Ureter (tissue), 1 donor: ENCODE measurements at places on chromosomes 7 and 10. TPM values are rescaled to one million over a fixed set of nuclear protein-coding genes. Genes with fewer than 3 reads are reported as not detected.
A peak's percentile ranks its signal among the peaks of the same experiment; 100 is the strongest.

GRCh38 chr10:49023752-49024151 is 84.1 kb upstream of the LRRC18 start:
- DNase-seq: no peak

DNA sequence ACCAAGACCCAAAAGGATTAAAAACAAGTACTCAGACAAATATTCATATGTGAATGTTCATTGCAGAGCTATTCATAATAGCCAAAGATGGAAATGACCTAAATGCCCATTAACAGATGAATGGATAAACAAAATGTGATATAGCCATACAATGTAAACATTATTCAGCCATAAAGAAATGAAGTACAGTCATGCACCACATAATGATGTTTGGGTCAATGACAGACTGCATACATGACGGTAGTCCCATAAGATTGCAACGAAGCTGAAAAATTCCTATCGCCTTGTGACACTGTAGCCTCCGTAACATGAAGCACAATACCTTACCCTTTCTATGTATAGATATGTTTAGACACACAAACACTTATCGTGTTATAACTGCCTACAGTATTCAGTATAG is 97.9 kb downstream of the ABLIM1 start:
- no peak for DNase-seq

The SFTPA1 gene
- 0.91 TPM for total RNA-seq

The GNGT1 gene
- total RNA-seq: 0.70 TPM

DNA sequence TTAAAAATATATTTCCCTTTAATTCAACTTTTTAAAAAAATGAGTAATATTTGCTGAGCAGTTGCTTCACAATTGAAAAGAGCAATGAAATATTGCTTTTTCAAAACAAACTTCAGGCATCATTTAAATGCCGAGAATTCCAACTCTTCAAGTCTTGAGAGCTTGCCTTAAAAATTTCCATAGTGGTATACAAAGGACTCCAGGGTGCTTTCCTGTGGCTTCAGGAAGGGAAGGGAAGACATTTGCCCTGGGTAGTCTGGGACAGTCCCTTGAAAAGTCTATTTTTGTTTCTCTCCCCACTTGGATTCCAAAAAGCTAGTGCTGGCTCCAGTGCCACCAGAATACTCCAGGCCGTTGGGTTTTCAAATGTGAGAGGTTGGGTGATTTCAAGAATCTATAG is 71.7 kb downstream of the HYCC1 start:
- DNase-seq: no peak

DNA sequence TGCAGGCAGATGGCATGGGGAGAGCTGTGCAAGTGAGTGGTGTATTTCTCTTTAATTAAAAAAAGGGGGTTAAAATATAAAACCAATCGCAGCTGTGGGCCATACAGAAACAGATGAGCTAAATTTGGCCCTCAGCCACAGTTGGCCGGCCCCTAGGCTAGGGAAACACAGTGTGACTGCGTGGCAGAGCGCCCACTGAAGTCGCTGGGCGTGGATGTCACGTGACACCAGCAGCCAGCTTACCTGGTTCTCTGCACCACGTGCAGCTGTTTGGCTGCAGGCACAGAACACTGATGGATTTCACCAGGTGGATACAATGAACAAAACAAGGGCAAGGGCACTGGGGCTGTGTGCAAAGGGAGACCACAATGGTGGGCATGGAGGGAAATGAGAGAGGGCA is 119.3 kb upstream of the ZNF746 start:
- no peak for DNase-seq

GRCh38 chr10:97713339-97713825 is at the start of gene MARVELD1:
Gene MARVELD1 (plus strand): TSS chr10:97713730. CDS start chr10:97713877, 147 bp downstream.
- peak; percentile 90 for DNase-seq

GRCh38 chr7:2211926-2212325 is 20.8 kb downstream of the MAD1L1 start:
- no peak for DNase-seq

The RARRES2 gene
- total RNA-seq: 91.0 TPM

- DNase-seq: no peak
These were observed 808.7 kb upstream of the AUTS2 start for GRCh38 chr7:68789597-68789996.

GRCh38 chr7:98735801-98736200 is 118.7 kb downstream of the NPTX2 start:
- no peak for DNase-seq

- DNase-seq: no peak
These were observed 481.4 kb downstream of the NEBL start for GRCh38 chr10:20415684-20416083.

GRCh38 chr10:124952123-124952522 is 10.2 kb downstream of the ZRANB1 start:
- no peak for DNase-seq

GRCh38 chr10:50615658-50616057 is 8.1 kb downstream of the SGMS1 start:
- no peak for DNase-seq

DNA sequence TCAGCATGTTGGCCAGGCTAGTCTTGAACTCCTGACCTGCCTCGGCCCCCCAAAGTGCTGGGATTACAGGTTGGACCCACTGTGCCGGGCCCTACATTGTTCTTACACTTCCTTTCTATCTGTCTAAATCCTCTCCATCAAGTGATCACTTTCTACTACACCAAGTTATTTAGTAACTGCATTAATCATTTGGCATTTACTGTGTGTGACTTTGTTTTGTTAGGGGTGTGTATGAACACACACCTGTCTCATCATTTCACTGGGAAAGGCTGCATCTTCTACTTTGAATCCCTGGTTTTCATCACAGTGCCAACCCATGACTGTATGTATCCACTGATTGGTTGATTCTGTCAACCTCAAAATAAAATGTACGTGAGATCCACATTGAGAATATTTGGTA is 23.0 kb upstream of the CCDC71L start:
- DNase-seq: no peak

The PKD2L1 gene
- total RNA-seq: 0.16 TPM

The ANXA8 gene
- 137 TPM for total RNA-seq

The DNAJC12 gene
- total RNA-seq: 1.8 TPM

The TLX1 gene
- not detected for total RNA-seq

- no peak for DNase-seq
These were observed 971 bp downstream of the PRKG1 start for GRCh38 chr10:51075043-51075872.

The UPK3B gene
- 111 TPM for total RNA-seq

- DNase-seq: peak; percentile 71
These were observed 339.0 kb downstream of the RNLS start for GRCh38 chr10:88243836-88244730.

The SPDYE6 gene
- total RNA-seq: not detected

The TUBAL3 gene
- not detected for total RNA-seq

DNA sequence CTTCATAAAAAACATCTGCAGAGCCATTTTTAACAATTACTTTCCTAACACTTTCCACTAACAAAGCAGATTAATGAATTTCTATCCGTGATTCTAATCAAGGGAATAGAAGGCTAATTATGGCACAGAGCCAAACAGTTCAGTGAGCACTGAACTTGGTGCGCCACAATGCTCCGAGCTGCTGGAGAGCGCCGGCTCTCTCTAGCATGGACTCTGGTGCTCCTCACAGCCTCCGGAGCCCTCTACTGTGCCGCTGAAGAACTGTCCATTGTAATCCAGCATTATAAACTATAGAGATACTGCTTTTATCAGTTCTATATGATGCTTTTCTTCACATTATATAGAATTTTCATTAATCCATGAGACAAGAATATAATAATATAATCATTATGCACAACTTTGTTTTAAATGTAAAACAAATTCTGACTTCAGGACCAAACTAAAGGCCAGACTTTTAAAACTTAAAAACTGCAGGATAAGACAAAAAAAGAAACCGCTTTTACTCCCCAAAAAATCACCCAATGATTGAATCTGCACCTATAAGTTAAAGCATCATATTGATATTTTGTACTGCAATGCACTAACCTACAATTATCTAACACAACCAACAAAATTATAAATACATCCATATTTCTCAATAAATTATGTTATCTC is 123.6 kb downstream of the RNF32 start:
- peak; percentile 69 for DNase-seq

DNA sequence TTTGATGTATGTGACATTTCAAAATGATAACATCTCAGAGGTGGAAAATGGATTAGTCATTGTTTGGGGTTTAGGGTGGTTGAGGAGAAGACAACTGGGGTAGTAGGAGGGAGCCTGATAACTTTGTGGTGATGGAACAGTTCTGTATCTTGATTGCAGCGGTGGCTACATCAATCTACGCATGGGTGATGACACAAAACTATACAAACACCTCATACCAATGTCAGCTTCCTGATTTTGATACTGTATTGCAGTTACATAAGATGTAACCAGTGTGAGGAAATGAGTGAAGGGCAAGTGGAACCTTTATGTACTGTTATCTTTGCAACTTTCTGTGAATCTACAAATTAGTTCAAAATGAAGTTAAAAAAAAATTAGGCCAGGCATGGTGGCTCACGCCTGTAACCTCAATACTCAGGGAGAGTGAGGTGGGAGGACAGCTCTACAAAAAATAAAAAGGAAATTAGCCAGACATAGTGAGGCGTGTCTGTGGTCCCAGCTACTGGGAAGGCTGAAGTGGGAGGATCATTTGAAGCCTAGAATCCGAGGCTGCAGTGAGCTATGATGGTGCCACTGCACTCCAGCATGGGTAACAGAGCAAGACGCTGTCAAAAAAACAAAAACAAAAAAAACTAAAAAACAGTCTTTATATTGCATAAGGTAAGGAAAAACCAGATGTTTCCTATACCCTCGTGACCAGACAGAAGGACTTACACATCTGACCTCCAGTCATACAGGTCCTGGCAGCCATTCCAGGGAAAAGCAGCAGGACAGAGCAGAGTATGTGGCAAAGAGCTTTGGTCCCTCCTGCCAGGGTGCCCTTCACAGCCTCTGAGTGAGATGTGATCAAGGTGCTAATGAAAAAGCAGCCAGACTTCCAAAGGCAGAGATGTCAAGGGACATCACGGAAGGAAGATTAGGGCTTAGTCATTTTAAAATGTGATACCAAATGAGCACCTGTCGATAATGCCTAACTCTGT is 50.8 kb downstream of the CYTH3 start:
- DNase-seq: no peak

GRCh38 chr7:126398851-126399529 is 853.8 kb downstream of the GRM8 start:
- DNase-seq: no peak

DNA sequence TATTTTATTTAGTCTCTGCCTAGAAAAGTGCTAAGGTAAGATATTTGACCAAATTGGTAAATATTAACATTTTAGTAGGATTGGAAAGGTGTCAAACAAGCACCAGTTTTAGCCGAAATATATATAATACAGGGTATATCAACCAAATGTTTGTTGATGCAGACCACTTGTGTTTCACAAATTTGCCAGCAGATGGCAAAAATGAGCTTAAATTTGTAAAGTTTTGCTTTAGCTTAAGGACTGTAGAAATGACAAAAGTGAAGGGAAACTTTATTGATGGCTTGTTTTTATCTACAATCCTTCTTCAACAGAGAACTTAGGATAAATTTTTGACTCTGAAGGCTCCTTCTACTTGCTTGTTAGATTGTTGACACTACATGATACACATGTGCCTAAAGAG is 4.8 kb upstream of the POLR1F start:
- DNase-seq: no peak

DNA sequence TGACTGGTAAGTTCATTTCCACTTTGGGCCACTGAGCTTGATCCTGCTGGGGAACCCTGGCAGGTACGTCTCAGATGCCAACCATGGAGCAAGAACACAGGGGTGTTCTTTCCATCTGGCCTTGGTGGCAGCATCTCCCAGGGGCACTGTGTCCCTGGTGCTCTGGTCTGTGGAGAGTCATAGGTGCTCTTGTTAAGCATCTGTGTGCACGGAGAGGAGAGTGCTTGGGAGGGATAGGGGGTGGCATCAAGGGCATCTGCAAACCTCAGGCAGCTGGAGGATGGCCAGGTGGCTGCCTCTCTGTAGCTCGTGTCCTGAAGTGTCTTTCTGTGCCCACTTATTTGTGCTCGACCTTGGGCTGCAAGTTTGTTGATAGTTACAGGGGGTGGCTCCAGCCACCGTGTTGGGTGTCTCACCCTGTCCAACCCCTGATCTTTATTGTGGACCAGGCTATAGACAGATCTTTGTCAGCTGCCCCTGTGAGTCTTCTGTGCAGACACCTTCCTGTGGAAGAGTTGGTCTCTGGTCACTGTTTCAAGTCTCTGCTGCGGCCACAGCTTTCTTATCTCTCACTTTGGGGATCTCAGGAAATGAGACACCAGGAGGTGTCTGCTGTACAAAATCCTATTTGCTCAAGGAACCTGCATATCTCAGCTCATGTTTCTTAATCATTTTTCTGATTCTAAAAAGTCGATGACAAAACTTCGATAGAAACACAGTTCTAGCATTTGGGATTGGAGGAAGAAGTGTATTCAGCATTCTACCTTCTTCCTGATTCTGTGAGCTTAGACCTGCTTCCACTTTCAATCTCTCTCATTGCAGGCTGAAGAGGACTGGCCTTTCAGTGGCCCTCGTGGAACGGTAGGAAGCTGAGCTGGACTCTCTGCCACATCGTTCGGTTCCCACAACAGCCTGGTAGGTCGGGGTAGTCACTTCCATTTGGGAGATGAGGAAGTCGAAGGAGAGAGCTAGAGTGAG is 17.2 kb upstream of the GIMAP8 start:
- DNase-seq: peak; percentile 29

DNA sequence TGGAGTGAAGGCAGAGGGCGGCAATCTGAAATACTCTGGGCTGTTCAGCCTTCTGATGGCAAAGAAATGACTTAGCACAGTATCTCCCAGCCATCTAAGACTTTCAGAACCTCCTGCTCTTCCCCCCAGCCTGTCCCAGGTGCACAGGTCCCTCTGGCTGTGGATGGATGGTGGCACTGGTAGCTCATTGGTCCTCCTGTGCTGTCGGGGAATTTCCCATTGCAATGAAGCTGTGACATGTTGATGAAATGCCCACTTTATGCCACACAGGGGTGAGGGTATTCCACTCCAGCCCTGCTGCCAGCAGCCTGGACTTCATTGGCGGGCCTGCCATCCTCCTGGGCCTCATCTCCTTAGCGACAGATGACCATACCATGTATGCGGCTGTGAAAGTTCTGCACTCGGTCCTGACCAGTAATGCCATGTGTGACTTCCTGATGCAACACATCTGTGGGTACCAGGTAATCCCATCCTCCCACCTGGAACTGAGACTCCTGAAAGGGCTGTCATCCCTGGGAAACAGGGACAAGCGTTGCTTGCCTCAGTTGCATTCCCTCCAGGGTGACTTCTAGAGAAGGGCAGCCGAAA is 105.9 kb downstream of the WDFY4 start:
- DNase-seq: no peak

The FEZF1 gene
- total RNA-seq: not detected

GRCh38 chr7:42493436-42494198 is 256.6 kb upstream of the GLI3 start:
- peak; percentile 84 for DNase-seq

- DNase-seq: no peak
These were observed 541.0 kb upstream of the ADARB2 start for GRCh38 chr10:2278363-2278762.

GRCh38 chr7:4937411-4937810 is 21.6 kb downstream of the MMD2 start:
- DNase-seq: no peak

- DNase-seq: no peak
These were observed 1.7 kb upstream of the NEURL1 start for GRCh38 chr10:103491729-103492364.
